ENCODE measurements at places on chromosomes 5 and 9. TPM values are rescaled to one million over a fixed set of nuclear protein-coding genes. Genes with fewer than 3 reads are reported as not detected.

- no peaks in the 10 kb centered on the region for H3K36me3 ChIP-seq
- H3K4me1 ChIP-seq: no peaks in the 10 kb centered on the region
- 0 out of 2 replicates have a peak, but pooled peaks cover 5% of the 10 kb centered on the region for H3K27me3 ChIP-seq
- no peak overlapping the region for H3K4me3 ChIP-seq
Measured at GRCh38 chr9:78605041-78606000, 308.4 kb downstream of the PSAT1 start.

Gene NKD2
- total RNA-seq: 20.4 TPM

- no peaks in the 10 kb centered on the region for H3K36me3 ChIP-seq
- H3K4me1 ChIP-seq: no peaks in the 10 kb centered on the region
- no peaks in the 10 kb centered on the region for H3K27me3 ChIP-seq
- no peak overlapping the region for H3K27ac ChIP-seq
- no peak overlapping the region for H3K4me3 ChIP-seq
- no peak for DNase-seq
Measured at GRCh38 chr5:154562244-154562880, 84.3 kb upstream of the HAND1 start.

DNA sequence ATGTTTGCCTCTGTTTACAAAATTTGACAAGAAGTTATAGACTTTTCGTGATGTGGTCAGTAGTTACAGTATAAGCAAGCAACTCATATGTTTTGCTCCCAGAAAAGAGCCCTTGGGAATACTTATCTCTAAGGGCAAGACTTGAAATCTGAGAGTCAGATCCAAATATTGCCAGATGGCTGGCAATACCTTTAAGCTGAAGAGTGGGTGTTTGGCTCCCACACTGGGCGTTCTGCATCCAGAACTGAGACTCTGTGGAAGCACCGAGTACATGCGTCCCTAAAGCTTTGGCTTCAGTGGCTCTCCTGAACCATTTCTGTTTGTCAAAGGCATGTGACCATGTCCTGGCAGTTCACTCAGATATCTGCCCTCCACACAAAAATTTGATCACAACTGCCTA, 194.1 kb downstream of the DCP2 start:
- no peak for DNase-seq
- no peaks in the 10 kb centered on the region for H3K27me3 ChIP-seq
- H3K4me1 ChIP-seq: peaks cover 58% of the 10 kb centered on the region
- no peaks in the 10 kb centered on the region for H3K36me3 ChIP-seq
- no peak overlapping the region for H3K27ac ChIP-seq

GRCh38 chr5:112794410-112794809, 56.7 kb downstream of the APC start:
- H3K27ac ChIP-seq: no peak overlapping the region
- H3K4me3 ChIP-seq: no peak overlapping the region
- H3K4me1 ChIP-seq: no peaks in the 10 kb centered on the region

- no peak for DNase-seq
- H3K36me3 ChIP-seq: no peaks in the 10 kb centered on the region
- no peak overlapping the region for H3K4me3 ChIP-seq
- H3K27ac ChIP-seq: no peak overlapping the region
- no peaks in the 10 kb centered on the region for H3K4me1 ChIP-seq
- H3K27me3 ChIP-seq: peaks cover 35% of the 10 kb centered on the region
Measured at GRCh38 chr5:5658226-5658625, 235.7 kb downstream of the ICE1 start.

DNA sequence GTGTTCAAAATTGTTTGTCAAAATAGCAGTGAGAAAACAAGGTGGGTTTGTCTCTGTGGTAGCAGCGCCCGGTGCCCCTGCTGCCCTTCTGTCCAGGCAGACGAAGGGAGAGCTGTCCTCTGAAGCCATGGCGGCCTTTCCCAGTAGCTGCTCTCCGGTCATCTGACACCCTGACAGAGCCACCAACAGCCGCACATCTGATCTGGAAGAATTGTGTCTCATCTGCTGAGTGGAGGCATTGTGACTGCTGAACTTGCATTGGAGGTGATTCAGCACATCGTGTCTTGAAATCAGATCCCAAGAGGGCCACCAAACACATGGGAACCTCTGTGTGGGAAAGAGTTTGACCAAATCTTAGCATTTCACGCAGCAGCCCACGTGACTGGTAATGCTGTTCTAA, 337.6 kb upstream of the IRX1 start:
- H3K4me1 ChIP-seq: no peaks in the 10 kb centered on the region
- DNase-seq: no peak
- H3K36me3 ChIP-seq: no peaks in the 10 kb centered on the region
- no peak overlapping the region for H3K27ac ChIP-seq
- no peak overlapping the region for H3K4me3 ChIP-seq
- no peaks in the 10 kb centered on the region for H3K27me3 ChIP-seq

- no peak for DNase-seq
- no peak overlapping the region for H3K27ac ChIP-seq
- H3K27me3 ChIP-seq: no peaks in the 10 kb centered on the region
- H3K4me3 ChIP-seq: no peak overlapping the region
- H3K4me1 ChIP-seq: no peaks in the 10 kb centered on the region
- no peaks in the 10 kb centered on the region for H3K36me3 ChIP-seq
Measured at GRCh38 chr9:28134446-28134976, 561.2 kb upstream of the C9orf72 start.

Gene GAS1
- 0.07 TPM for total RNA-seq

DNA sequence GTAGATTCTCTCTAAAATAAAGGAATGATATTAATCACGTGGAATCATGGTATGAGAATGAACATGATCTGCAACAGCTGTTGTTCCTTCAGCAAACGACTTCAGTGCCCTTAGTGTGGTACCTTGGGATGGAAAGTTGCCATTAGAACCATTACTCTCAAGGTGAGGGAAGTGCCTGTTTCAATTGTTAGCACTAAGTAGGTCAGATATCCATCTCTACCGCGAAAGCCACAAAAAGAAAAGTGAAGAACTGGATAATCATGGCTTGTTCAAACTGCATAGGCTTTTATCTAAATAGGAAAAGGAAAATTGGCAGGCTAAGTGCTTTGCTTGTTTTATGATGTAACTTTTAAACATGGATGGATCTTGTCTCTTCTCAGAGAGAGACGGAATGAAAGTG, 380.7 kb downstream of the MRPS30 start:
- no peak overlapping the region for H3K4me3 ChIP-seq
- H3K4me1 ChIP-seq: no peaks in the 10 kb centered on the region
- no peaks in the 10 kb centered on the region for H3K36me3 ChIP-seq
- H3K27ac ChIP-seq: no peak overlapping the region
- H3K27me3 ChIP-seq: no peaks in the 10 kb centered on the region

DNA sequence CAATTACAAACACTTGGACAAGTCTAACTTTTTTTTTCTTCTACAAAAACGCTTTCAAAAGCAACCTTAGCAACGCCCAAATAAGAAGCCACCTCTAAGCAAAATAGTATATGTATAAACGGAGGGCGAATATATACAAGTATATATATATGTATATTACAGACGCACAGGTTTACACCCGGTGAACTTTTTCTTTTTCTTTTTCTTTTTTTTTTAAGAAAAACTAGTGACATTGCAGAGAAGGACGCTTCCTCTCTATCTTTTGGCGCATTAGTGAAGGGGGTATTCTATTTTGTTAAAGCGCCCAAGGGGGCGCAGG, 200 bp downstream of the NPR3 start:
- no peak overlapping the region for H3K27ac ChIP-seq
- no peak overlapping the region for H3K4me3 ChIP-seq
- H3K27me3 ChIP-seq: no peaks in the 10 kb centered on the region
- H3K4me1 ChIP-seq: peaks cover 3% of the 10 kb centered on the region
- no peak for DNase-seq
- H3K36me3 ChIP-seq: no peaks in the 10 kb centered on the region

- H3K4me1 ChIP-seq: no peaks in the 10 kb centered on the region
- no peak overlapping the region for H3K4me3 ChIP-seq
- no peaks in the 10 kb centered on the region for H3K36me3 ChIP-seq
- no peak overlapping the region for H3K27ac ChIP-seq
- DNase-seq: no peak
- H3K27me3 ChIP-seq: no peaks in the 10 kb centered on the region
Measured at GRCh38 chr5:107764976-107765804, 94.5 kb upstream of the EFNA5 start.

- H3K27me3 ChIP-seq: no peaks in the 10 kb centered on the region
- no peak overlapping the region for H3K4me3 ChIP-seq
- H3K4me1 ChIP-seq: no peaks in the 10 kb centered on the region
- DNase-seq: no peak
- H3K27ac ChIP-seq: no peak overlapping the region
Measured at GRCh38 chr5:38758774-38759600, 86.8 kb upstream of the OSMR start.

DNA sequence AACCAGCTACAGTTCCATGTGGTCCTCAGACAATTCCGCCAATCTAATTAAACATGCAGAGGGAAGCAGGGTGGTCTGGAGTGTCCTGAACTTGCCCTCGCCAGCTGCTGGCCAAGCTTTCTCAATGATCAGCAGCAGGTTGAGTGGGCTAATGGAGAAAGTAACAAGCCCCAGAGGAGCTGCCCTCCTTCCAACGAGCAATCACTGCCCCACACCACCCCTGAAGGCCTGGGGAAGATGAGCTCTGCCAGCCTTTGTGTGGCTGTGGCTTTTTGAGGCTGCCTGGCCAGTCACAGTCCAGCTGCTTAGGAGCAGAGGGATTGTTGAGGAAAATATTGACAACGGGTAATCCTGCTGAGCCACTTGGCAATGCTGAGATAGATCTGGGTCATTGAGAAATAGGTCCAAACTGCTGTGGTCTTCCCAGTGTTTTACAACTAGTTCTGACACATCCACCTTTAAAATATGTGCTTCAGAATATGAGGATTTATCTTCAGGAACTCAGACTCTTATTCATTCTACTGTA, 107.3 kb downstream of the CD180 start:
- no peaks in the 10 kb centered on the region for H3K36me3 ChIP-seq
- H3K27me3 ChIP-seq: peaks cover 37% of the 10 kb centered on the region
- no peak for DNase-seq
- no peak overlapping the region for H3K4me3 ChIP-seq
- no peaks in the 10 kb centered on the region for H3K4me1 ChIP-seq
- no peak overlapping the region for H3K27ac ChIP-seq

Gene SEMA4D
- total RNA-seq: 32.0 TPM

DNA sequence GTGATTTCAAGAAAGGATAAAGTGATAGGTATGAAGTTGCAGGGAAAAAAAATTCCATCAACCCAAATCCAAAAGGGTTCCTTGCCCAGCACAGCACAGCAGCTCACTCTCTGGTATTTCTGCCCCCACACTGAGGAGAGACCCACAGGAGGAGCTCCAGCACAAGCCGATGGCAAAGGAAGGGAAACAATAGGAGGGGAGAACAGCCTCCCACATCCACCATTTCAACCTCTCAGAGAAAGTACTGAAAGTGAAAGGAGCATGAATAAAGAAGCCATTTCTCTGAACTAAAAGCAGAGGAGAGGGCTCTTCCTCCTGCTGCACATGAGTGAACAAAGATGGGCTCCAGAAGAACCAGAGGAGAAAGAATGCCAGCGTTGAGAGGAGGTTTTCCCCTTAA, 54.9 kb upstream of the ZSWIM6 start:
- H3K27me3 ChIP-seq: no peaks in the 10 kb centered on the region
- H3K4me1 ChIP-seq: peaks cover 30% of the 10 kb centered on the region
- no peaks in the 10 kb centered on the region for H3K36me3 ChIP-seq
- no peak overlapping the region for H3K4me3 ChIP-seq
- no peak overlapping the region for H3K27ac ChIP-seq

Gene HRH2
- total RNA-seq: 0.12 TPM

All from HCT116 (cell line).